ENCODE measurements at places on chromosomes 2 and 18.

GRCh38 chr2:57376985-57377384 is 669.6 kb upstream of the VRK2 start:
- no peak for DNase-seq

DNA sequence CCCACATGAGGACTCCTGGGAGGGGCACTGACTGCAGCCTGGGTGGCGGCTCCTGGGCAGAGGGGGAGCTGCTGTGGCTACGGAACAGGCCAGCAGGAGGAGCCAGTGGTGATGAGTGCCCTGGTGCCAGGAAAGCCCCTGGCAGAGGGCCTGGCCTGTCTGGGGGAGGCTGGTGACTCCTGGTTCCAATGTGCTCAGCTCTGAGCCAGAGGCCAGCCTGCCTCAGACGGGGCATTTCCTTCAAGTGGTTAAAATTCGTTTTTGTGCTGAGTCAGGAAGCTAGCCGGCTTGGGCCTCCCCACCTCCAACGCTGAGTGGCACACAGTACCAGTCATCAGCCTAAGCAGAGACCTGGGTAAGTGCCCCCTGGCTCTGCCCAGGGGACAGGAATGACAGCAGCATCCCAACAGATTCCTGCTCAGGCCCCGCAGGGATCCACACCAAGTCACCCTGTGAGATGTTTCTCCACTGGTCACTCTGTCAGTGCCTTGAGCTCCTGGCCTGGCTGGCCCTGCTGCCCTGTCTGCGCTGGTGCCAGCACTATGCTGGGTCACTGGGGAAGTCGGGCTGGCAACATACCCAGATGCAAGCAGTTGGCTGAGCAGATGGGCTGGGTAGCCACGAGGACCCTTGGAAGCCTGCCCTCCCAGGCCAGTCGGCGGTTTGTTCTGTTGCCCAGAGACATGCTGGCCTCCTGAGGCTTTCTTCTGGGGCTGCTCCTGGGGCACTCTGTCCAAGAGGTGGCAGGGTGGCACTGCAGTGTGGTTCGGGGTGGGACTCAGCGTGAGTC is 7.1 kb upstream of the KLF11 start:
- DNase-seq: no peak

DNA sequence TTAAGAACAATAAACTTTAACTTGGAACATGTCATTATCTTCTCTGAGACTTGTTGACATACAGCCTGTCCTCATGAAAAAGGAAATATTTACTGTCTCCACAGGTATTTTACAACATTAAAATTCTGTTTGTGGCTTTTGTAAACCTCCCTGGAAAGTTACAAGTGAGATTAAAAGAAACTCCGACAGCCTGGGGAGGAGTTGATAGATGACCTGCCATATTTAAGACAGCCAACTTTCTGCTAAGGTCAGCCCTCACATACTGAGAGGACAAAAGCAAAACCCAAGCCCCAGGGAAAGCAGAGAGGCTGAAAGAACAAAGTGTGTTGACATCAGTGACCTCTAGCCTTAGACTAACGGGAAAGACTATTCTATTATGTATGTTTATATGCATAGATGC is 350.2 kb downstream of the RIT2 start:
- DNase-seq: no peak

DNA sequence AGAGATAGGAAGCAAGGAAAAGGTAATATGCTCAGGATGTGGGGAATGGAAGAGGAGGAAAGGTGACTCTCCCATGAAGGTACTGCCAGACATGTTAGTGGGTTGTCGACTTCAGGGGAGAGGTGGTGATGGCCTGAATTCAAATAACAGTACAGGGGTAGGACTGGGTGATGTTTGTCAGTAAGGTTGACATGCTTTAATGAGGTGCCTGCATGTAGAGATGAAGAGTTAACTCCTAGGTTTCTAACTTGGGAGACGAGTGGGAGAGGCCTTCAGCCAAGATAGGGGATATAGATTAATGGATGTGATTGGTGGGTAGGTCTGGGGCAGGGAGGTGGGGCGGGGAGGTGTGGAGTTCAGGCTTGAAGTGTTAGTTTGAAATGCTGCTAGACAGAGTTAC is 2.6 kb downstream of the NAPG start:
- no peak for DNase-seq

DNA sequence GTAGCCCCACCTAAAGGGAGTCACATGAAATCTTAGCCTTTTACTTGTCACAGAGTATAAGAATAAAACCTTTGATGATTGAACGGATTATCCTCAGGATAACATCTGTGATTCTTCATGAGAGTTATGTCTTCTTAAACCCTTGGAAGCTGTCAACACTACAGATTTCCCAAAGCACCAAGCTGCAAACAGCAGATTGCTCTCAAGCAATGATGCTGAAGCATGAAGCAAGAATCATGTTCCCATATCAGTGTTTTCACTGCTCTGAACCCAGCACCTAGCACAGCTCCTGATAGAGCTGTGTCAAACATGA is 47.6 kb upstream of the CELF4 start:
- DNase-seq: no peak

- DNase-seq: no peak
Measured at GRCh38 chr2:161419638-161420190, 3.6 kb downstream of the TBR1 start.

DNA sequence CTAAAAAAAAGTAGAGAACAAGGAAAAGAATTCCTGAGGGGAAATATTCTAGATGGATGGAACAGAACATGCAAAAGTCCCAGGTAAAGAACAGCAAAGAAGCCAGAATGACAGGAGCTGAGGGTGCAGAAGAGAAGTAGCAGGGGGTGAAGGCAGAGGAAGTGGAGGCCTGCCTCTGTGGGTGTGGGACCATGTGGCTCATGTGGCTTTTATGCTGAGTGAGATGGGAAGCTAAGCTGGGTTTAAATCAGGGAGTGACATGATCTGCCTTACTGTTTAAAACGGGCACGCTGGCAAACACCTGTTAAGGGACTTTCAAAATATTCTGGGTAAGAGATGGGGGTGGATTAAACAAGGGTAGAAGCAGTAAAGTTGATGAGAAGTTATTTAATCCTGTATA is 40.0 kb downstream of the GKN2 start:
- no peak for DNase-seq

DNA sequence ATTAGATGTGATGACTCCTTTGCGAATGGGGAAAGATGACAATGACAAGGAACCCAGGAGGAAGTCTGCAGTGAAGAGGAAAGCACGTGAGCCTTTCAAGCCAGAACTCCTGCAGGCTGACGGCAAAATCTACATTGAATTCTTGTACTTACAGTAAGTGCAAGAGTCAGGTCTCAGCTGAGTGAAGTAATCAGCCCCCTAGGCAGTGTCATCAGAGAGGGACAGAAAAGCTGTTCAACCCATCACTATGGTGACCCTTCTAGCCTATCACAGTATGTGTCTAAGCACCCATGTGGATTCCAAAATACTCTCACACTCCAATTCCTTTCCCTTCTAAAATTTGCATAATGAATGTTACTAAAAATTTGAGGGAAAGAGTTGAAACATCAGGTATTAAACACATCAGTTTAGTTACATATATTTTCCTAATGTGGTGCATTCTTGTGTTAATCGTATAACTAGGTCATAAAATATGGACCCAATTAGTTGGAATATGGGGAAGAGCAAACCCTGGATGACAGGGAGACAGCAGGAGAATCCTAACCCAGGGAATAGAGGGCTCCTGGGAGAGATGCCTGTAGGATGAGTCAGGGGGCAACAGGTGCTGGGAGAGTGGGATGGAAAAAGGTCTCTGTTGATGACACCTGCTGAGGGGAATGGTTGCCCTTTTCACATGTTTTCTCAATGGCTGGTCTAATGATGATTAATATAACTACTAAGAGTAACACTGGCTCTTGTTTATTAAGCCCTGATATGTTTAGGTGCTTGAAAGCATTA is 39.5 kb downstream of the VWC2L start:
- no peak for DNase-seq

- DNase-seq: no peak
Measured at GRCh38 chr2:44768438-44769236, 172.9 kb upstream of the SIX3 start.

GRCh38 chr2:217530392-217531090 is 472.3 kb downstream of the TNS1 start:
- no peak for DNase-seq

DNA sequence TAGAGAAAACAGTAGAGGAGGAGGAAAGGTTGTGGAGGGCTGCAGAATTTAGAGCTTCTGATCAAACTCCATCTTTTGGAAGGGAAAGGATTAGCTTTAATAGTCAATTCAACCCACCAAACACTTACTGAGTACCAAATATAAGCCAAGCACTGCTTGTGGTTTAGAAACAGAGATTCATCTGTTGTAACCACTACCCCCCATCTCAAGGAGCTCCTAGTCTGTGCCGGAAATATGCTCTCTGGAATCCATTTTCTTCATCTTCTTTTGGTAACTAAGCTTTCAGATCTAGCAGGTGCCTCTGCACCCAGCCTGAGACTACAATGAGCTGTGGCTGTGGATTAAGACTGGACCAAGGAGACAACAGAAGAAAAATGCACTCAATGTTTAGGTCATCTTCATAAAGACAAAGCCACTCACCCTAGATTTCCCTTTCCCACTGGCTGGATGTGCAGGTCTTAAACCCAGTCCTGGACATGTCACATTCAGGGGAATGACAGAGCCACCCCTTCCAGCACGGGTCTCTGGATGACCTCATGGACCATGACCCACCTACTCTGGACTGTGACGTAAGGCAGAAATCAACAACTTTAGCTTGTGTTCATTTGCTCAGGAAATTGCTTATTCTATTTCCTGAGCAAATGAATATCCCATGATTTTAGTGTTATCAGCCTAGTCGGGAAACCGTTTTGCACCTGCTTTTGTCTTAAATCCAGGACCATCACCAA is 52.9 kb downstream of the EPB41L3 start:
- DNase-seq: no peak

DNA sequence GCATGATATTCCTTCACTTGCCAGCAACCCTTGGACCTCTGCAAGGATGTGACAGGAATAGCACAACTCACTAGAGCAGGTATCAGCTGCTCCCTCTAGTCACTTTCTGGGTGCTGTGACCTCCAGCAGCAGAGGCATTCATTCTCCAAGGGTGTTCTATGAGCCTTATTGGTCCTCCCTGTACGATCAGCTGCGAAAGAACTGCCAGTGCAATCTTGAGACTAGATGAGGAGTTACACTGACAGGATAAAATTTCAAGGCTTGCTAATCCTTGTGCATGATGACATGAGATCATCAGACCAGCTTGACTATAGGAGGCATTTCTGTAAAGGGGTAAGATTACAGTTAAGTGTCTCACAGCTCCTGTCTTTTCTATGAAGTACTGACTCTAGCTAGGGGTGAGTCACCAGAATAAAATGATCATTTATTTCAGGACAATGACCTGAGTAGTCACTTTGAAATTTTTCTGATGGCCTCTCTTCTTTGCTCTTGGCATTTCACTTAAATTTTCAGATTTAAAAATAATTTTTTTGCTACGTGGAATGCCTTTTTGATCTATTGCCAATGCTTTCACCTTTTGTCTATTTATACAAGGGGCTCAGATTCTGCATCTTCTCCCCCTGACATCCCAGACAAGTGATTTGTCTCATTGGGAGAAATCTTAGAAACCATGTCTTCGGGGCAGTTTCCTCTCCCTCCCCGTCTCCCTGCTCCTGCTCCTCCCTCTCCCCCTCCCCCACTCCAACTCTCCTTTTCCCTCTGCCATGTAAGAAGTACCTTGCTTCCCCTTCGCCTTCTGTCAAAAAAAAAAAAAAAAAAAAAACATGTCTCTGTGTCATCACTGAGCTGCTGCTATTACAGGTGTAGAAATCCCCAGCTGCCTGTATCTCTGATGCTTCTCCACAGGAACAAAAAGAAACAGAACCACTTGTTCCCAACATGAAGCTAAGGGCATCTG is 49.2 kb upstream of the FRZB start:
- DNase-seq: no peak

DNA sequence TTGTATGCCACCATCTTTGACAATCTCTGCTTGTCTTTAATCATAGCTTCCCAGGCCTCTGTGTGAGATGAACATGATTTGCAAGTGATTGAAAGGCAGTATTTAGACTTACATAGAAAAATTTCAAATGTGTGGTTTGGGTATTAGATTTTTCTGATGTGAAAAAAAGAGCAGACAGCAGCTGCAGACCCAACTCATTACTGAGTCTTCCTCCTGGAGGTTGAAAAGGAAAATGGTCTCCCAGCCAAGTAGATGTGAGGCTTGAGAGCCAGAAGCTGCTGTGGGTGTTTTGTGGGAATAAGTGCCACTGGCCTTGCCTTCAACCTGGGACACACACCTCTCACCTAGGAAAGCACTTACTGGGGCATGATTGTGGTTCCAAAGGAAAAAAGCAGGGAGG is 92.5 kb downstream of the KCTD18 start:
- no peak for DNase-seq
